ENCODE measurements at places on chromosomes 3 and 15. TPM values are rescaled to one million over a fixed set of nuclear protein-coding genes. Genes with fewer than 3 reads are reported as not detected.

DNA sequence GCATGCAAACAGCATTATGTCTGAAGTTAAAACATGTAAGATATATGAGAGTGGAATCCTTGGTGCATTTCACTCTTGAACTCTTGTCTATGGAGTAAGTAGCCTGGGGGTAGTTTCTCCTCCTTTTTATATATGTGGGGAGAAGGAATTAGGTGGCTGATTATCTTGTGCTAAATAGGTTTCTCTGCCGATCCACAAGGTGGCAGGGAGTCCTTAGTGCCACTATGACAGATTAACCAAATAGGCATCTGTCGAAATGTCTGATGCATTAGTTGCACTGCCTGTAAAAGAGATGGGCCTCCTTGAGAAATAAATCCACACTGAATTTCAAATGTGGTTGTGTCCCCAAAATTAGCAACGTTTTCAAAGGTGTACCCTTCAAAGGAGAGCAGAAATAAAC is 170.1 kb downstream of the CNTN4 start:
- no peak for DNase-seq
- no peaks in the 10 kb centered on the region for H3K4me1 ChIP-seq
- no peak overlapping the region for H3K4me3 ChIP-seq
- H3K36me3 ChIP-seq, result no peaks in the 10 kb centered on the region
- H3K27ac ChIP-seq, result no peak overlapping the region

DNA sequence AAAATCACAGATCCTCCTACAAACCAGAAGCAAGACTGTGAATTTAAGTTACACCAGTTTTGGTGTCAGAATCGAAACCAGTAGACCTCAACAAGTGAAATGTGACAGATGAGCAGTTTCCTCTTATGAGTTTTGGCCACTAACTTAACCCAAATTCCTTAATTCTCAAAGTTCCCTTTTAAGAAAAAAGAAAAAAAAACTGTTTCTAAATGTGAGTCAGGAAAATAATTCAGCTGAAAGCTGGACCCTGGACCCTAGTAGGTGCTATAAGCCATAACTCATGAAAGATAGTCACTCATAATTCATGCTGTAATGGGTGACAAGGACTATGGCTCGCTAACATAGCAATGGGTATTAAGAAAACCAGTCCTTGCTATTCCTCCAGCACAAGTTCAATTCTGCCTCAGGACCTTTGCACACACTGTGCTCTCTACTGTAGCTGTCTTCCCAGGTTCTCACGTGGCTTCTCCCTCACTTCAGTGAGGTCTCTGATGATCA is 9.0 kb upstream of the THRB start:
- no peak overlapping the region for H3K4me3 ChIP-seq
- DNase-seq, result no peak
- H3K36me3 ChIP-seq, result no peaks in the 10 kb centered on the region
- no peaks in the 10 kb centered on the region for H3K4me1 ChIP-seq

DNA sequence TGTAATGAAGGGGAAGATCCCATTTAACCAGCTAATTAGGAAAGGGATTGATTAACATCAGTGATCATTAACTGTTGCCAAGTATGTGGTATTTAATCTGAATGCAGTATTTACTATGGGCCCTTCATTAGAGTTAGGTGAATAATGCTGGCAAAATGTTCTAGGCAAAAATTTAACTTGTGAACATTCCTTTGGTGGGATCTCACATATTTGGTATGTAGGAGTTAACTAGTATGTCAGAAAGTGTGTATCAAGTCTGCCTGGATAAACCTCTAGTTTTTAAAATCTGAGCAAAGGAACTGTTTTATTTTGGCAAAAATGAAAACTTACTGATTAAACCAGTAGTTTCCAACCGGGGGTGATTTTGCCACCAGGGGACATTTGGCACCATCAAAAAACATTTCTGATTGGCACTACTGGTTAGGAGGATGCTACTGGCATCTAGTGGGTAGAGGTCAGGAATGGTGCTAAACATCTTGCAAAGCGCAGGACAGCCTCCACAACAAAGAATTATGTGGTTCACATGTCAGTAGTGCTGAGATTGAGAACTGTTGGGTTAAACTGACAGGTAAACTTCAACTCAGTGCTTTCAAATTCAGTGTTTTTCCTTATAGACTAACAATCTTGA is 22.5 kb downstream of the LRTM1 start:
- DNase-seq, result no peak
- no peaks in the 10 kb centered on the region for H3K36me3 ChIP-seq
- H3K4me3 ChIP-seq, result no peak overlapping the region
- H3K4me1 ChIP-seq, result peaks cover 28% of the 10 kb centered on the region

DNA sequence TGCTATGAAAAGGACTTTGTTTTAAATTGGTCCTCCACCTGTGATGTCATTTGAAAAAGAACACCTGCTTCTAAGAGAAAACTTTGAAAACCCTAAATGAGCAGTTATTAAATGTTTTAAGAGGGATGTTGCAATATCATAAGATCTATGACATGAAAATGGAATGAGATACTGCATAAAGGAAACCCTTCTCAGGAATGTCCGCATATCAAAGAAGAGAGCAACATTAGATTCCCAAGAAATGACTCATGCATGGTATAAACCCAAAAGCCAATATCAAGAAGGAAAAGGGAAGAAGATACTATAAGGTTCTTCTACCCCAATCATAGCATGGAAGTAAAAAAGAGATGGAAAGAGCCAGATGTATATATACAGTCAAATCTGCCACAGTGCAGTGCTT is 627.5 kb upstream of the LMCD1 start:
- no peaks in the 10 kb centered on the region for H3K4me1 ChIP-seq
- H3K27ac ChIP-seq, result no peak overlapping the region
- no peak for DNase-seq
- H3K4me3 ChIP-seq, result no peak overlapping the region

GRCh38 chr3:66350601-66351000 is 129.8 kb downstream of the SLC25A26 start:
- DNase-seq, result no peak
- H3K4me3 ChIP-seq, result no peak overlapping the region
- peaks cover 3% of the 10 kb centered on the region for H3K36me3 ChIP-seq
- H3K27me3 ChIP-seq, result no peaks in the 10 kb centered on the region
- peaks cover 27% of the 10 kb centered on the region for H3K4me1 ChIP-seq

Gene COL7A1
- 86.6 TPM for total RNA-seq

Gene SOX2
- total RNA-seq, result 25.6 TPM

Gene BOC
- total RNA-seq, result 2.8 TPM
